Activated T-cell treated with anti-CD3 and anti-CD28 coated beads, Interleukin-2, amount 50 U/mL, for 48 hours (primary cell): ENCODE measurements at places on chromosomes 2 and 18.

- DNase-seq: no peak
Measured at GRCh38 chr2:70212298-70212932, 21.6 kb upstream of the C2orf42 start.

DNA sequence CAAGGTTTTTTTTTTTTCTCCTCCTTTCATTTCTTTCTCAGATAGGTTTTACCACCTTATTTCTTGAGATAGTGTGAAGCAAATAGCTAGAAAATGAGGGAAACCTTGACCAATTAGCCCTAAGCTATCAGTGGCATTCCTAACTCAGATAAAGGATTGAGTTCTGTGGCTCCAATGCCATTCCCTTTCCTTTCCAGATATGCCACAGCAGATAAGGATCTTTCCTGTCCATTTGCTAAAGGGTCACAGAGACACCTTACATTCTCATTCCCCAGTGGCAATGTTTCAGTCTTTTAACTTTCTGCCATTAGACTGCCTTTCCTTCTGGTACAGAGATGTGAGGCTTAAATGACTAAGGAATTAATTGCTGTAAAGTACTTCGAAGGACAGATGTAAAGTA lies 81.7 kb downstream of the MGAT5 start:
- no peak for DNase-seq

GRCh38 chr2:25894135-25894830 lies 16.0 kb upstream of the ASXL2 start:
- no peak for DNase-seq

GRCh38 chr2:36697424-36698066 lies 1.0 kb downstream of the VIT start:
- DNase-seq: no peak

- DNase-seq: no peak
Measured at GRCh38 chr2:183255411-183255810, 131.2 kb downstream of the NUP35 start.

GRCh38 chr18:35141077-35141476 lies 99.8 kb upstream of the ZNF397 start:
- no peak for DNase-seq

DNA sequence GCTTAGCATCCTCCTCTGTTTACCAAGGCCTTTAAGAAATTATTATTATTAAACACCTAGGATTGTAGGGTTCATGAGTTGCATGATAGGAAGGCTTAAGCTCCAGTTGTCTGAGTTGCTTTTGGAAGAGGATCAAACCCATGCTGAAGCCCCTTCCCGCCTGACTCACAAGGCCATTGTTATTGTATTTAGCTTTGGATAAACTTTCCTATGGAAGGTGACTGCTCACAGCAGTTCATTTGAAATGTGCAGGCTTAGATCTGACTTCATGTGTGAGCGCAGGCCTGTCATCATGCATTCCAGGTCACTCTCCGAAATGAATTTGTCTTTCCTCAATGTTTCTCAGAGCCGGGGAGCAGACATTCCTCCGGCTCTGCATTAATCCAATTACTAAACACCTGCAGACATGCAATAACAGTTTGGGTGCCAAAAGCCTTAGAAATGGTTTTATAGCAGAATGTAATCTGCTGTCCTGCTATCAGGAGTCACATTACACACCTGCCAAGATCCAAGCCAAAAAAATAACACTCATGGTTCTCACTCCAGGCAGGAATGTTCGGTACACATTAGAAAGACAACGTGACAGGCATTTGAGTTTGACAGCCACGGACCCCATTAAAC lies 119.9 kb downstream of the OSR1 start:
- DNase-seq: no peak

GRCh38 chr2:230748087-230748486 lies 35.4 kb downstream of the CAB39 start:
- no peak for DNase-seq

DNA sequence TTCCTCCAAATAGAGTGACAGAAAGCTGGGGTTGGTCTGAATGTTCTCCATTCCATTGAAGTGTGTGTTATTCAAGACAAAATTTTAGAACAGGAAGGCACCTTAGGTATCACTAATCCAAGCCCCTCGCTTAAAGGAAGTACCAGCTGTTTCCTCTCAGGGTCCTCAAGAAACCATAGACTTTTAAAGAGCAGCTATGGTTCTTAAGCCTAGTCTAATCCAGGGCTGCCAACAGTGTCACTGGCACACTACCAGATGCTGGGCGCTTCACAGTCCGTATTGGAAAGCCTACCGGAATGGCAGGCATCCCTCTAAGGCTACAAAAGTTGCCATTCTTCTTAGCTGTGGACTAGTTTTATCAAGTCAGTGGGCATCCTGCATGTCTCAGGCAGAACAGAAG lies 1.9 kb downstream of the NEMP2 start:
- DNase-seq: no peak

DNA sequence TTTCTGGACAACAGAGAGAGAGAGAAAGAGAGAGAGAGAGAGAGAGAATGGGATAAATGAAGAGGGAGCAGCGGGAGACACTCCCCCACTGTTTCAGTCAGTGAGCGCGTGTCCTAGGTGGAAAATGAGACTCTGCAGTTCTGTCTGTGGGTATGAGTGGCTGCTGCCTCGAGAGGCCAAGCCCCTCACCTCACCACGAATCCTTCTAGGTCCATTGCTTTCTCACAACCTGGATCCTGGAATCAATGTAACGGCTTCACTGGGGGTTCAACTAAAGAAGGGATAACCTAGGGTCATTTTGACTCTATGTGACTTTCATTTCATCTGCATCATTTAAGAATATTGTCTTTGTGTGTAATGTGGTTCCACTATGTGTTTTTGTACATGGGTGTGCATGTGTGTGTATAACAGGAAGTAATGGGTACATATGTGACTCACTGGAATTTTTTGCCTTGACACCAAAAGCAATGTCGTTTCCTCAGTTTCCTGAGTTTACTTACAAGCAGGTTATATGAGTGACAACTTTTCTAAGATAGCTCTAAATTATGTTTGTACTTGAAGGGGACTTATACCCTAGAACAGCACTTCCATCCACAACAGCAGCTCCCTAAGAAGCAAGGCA lies 221.4 kb upstream of the TRIB2 start:
- DNase-seq: no peak
